ENCODE measurements at places on chromosomes 2 and 18.

DNA sequence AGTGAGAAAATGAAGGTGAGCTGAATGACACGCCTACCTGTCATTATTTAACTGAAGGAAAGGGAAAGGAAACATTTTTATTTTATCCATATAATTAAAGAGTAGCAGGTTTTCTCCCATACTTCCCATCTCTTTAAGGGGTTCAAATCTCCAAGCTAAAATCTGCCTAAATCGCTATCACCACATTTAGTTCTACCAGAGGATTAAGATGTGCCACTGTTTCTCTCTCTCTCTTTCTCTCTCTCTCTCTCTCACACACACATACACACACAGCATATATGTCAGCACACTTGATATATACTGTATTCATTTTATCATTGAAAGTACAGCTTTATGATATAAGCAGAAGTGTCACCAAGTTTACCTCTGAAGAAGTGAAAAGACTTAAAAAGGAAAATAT is 3.1 kb downstream of the WIPF1 start:
- no peak for DNase-seq

- DNase-seq, result no peak
Measured at GRCh38 chr2:85549826-85550225, 10.9 kb downstream of the MAT2A start.

- DNase-seq, result no peak
Measured at GRCh38 chr2:28607730-28608499, 112.1 kb downstream of the PLB1 start.

DNA sequence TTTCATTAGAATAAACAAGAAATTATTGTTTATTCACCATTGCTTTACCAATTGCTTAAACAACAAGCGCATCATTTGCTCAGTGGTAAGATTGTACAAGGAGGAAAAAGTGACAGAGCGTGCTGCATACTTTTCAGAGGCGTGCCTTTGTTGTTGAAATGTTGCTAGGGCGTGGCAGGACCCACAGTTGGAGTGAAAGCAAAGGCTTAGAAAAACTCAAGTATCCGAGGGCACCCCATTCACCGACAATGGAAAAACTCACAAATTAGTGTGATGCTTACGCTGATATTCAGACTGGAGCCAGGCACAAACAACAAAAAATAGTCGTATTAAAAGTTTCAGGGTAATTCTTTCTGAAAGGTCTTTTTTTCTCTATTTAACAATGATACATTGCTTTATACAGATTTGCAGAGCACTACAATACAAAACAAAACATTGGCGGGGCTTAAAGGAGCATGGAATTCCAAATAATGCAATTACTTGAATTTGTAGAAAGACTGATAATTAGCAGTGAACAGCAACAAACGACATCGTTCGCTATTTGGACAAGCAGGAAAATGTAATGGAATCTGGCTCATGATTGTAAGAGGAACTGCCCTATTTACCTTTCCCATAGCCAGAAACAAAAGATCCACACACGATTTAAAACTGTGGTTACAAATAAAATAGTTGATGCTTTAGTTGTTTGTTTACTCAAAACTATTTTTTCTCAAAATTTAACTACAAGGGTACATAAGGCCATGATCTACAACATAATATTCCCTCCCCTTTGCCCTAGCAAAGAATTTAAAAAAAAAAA is 37.8 kb upstream of the RTTN start:
- no peak for DNase-seq

GRCh38 chr18:49876536-49876935 is 63.2 kb upstream of the ACAA2 start:
- DNase-seq, result no peak

DNA sequence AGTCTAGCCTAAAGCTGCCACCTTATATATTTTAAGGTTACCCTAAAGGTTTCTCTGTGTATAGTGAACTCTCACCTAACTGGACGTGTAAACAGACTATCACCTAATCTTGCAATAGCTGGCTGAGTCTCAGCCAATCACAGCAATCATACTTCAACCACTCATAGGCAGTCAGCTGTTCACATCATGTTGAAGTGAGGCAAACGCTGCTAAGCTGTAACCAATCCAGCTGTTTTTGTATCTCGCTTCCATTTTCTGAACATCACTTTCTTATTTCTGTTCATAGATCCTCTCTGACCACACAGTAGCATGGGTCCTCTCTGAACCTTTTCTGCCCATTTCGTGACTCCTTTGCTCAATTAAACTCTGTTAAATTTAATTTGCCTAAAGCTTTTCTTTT is 468.2 kb upstream of the POU3F3 start:
- DNase-seq, result no peak

Measured in stimulated activated CD4-positive, alpha-beta T cell treated with anti-CD3 and anti-CD28 coated beads, Interleukin-1b, Interleukin-23, amount 100 ng/mL, for 1 hour (primary cell).